ENCODE measurements at places on chromosomes 1 and 21. TPM values are rescaled to one million over a fixed set of nuclear protein-coding genes. Genes with fewer than 3 reads are reported as not detected.

UBASH3A gene
- not detected for polyA plus RNA-seq

UTS2 gene
- not detected for polyA plus RNA-seq

METTL13 gene
- 27.4 TPM for polyA plus RNA-seq

ANKRD45 gene
- polyA plus RNA-seq: 0.63 TPM

APCS gene
- polyA plus RNA-seq: not detected

STUM gene
- 12.3 TPM for polyA plus RNA-seq

COL16A1 gene
- 167 TPM for polyA plus RNA-seq

All from muscle of back (tissue), 13 donors.